Hypothalamus (tissue), 51 donors: ENCODE measurements at places on chromosomes 16 and 17.

GRCh38 chr17:4721203-4722135 is 9.8 kb upstream of the MED11 start:
- no peak for DNase-seq

- no peak for DNase-seq
Measured at GRCh38 chr16:69040144-69040909, 65.1 kb upstream of the HAS3 start.

- no peak for DNase-seq
Measured at GRCh38 chr17:42891539-42892152, 9.0 kb upstream of the G6PC1 start.

DNA sequence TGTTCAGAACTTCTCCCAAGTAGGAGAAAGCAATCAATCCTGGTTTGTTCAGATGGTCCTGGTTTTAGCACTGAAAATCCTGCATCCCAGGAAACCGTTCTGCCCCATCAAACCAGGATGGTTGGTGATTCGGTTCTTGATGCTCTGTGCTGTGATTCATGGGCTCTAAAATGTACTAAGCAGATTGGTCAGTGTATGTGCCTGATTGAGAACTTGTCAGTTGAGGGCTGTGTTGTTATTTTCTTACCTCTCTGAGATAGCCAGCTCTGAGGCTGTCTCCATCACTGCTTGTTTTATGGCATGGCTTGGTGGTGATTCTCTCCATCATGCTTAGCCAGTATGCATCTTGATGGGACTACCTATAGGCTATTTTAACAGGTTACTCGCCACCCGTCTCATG is 246.9 kb upstream of the RBFOX1 start:
- no peak for DNase-seq

DNA sequence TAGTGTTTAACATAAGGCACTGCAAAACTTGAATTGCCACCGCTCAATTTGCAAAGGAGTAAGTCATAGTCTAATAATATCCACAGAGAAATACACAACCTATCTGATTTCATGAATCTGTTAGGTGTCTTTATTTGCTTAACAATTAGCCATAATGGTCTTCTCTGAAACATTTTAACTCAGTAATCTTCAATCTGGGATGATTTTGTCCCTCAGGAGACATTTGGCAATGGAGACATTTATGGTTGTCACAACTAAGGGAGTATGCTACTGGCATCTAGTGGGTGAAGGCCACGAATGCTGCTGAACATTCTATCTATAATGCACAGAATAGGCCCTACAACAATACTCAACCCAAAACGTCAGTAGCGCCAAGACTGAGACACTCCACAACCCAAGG is 4.3 kb downstream of the UBE2G1 start:
- DNase-seq, result no peak

GRCh38 chr16:81558444-81559175 is 114.0 kb downstream of the CMIP start:
- no peak for DNase-seq

DNA sequence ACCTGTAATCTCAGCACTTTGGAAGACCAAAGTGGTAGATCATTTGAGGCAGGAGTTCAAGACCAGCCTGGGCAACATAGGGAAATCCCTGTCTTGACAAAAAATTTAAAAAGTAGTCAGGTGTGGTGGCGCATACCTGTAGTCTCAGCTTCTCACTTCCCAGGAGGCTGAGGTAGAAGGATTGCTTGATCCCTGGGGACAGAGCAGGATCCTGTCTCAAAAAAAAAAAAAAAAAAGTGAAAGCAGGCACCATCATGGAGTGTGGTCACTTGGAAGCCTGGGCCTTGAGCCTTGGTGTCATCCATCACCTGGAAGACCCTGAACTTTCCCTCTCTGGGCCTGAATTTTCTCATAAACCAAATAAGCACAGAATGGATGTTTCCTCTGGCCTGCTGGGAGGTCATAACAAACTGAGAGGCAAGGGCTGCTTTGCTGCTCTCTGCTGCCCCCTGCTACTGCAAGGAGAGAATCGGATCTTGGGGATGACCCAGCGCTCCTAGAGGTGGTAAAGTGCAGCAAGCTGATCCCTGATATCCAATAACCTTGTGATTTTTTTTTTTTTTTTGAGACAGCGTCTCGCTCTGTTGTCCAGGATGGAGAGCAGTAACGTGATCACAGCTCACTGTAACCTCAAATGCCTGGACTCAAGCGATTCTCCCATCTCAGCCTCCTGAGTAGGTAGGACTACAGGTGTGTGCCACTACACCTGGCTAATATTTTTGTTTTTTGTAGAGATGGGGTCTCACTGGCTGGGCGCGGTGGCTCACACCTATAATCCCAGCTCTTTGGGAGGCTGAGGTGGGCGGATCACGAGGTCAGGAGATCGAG is 75.9 kb upstream of the RNU2-1 start:
- no peak for DNase-seq

GRCh38 chr16:11407047-11407982 is 62.1 kb downstream of the RMI2 start:
- DNase-seq, result peak; percentile 34

- no peak for DNase-seq
Measured at GRCh38 chr17:40326014-40326831, 17.2 kb downstream of the RARA start.

DNA sequence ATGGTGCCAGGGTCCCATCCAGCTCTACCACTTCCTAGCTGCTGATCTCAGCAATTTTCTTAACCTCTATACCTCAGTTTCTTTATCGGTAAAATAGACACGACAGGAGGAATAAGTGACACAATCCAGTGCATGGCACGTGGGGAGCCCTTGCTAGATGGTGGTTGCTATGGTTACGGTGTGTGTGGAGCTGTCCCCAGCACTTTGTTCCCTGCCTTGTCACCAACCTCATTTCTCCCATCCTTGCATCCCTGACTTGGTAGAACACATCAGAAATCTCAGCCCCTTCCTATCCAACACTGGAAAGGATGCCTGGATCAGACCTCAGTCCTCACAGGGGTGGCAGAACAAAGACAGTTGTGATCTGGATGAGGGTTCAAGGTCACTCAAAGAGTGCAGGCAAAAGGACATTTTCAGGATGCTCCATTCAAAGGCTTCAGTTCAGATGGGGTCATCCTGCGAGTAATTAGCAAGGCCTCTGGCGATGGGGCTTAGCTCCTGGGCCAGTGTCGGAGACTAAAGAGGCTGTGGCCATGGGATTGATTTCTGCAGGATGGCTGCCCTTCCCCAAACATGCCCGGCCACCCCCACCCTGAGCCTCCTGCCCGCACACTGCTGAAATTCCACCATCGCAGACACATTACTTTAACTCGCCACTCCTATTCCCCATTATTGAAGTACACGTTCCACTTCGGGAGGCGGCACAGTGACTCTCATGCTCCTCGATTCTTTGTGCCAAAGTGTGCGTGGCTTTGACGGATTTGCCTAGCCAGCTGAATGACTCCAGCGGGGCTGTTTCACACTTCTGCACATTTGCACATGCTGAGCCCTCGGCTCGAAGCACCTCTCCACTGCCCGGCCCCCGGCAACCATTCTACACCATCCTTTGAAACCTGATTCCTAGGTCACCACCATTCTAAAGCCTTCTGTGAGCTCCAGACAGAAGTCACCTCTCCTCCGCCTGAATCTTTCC is 40.3 kb downstream of the WNT3 start:
- DNase-seq, result no peak

- DNase-seq, result no peak
Measured at GRCh38 chr17:40516581-40517285, 15.3 kb upstream of the TNS4 start.

DNA sequence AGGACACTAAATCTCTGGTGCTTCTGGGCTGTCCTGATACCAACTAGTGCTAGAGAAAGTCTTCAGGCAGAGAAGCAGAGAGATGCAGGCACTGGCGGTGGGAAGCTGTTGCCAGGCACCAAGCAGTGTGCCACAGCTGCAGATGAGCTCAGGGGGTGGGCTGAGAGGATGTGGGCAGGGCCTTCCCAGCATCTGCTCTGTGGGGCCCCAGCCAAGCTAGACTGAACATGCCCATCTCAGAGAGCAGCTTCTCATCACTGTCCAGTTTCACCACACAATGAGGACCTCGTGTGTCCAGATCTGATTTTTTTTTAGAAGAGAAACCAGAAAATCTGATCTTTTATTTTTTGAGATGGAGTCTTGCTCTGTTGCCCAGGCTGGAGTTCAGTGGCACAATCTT is 17.1 kb downstream of the PSKH1 start:
- no peak for DNase-seq

DNA sequence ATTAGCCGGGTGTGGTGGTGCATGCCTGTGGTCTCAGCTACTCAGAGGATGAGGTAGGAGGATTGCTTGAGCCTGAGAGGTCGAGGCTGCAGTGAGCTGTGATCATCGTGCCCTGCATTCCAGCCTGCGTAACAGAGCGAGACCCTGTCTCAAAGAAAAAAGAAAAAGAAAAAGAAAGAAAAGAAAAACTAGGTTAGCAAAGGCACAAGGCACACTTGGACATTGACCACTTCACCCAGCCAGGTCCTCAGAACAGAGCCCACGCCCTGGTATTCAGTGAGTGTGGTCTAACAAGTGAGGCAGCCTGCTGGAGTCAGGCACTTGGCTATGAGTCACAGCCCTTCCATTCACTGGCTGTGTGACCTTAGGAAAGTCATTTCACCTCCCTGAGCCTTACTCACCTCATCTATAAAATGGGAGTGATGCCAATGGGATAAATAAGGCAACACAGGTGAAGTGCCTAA is 10.4 kb downstream of the MILR1 start:
- no peak for DNase-seq

DNA sequence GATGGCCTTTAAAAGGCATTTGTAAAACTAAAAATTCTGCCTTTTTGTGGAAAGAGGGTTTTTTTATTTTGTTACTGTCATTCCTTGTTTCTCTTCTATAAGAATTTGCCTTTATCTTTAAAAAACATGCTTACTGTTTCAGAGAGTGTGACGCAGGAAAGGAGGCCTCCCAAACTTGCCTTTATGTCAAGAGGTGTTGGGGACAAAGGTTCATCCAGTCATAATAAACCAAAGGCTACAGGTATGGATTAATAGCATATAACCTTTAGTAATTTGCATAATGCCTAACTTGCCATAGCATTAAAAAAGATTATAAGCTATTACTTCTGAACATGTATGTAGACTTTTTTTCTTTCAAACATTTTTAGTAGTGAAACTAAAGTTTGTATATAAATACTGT is 34.2 kb downstream of the CYLD start:
- DNase-seq, result no peak

GRCh38 chr17:57906910-57907309 is 48.3 kb downstream of the CUEDC1 start:
- DNase-seq, result peak; percentile 52

DNA sequence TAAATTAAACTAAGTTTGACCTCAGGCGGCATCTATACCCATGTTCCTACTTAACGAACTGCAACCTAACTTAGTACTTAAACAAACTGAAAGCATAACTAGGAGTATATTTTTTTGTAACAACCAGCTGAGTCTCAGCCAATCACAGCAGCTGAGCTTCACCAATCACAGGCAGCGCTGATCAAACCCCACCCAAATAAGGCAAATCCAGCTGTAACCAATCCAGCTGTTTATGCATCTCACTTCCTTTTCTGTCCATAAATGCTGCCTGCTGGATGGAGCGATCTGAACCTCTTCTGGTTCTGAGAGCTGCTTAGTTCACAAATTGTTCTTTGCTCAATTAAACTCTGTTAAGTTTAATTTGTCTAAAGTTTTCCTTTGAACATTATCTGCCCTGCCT is 131.3 kb downstream of the PMP22 start:
- DNase-seq, result no peak

DNA sequence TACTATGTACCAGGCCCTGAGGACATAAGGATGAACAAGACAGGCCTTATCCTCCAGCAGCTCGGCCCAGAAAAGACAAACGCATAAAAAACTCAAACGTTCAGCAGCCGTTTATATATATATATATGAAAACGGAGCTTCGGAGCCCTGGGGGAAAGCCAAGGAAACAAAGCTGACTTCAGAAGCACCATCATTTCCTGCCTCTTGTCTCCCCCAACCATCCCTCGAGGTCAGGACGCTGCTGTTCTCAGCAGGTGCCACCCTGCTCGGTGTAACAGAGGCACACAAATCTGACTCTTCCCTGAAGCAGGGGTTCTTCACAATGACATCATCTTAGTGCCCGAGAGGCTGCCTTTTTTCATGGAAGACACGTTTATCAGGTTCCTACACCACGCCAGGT is 146.9 kb downstream of the ZNF423 start:
- no peak for DNase-seq

DNA sequence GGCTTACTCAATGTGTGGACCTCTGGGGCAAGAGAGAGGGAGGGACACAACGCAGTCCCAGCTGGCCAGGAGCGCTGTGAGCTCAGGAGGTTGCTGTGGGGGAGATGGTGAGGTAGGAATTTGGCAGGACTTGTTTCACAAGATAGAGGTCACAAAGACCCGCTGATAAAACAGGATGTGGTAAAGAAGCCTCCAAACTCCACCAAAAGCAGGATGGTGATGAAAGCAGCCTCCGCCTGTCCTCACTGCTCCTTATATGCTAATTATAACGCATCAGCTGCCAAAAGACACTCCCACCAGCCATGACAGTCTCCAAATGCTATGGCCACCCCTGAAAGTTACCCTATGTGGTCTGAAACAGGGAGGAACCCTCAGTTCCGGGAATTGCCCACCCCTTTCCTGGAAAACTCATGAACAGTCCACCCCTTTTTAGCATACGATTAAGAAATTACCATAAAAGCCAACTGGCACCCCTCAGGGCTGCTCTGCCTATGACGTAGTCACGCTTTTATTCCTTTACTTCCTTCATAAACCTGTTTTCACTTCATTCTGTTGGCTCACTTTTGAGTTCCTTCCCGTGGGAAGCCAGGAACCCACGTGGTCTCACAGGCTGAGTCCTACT is 5.3 kb upstream of the EIF4A3 start:
- no peak for DNase-seq

- DNase-seq, result no peak
Measured at GRCh38 chr17:10420811-10421210, 939 bp downstream of the MYH8 start.

DNA sequence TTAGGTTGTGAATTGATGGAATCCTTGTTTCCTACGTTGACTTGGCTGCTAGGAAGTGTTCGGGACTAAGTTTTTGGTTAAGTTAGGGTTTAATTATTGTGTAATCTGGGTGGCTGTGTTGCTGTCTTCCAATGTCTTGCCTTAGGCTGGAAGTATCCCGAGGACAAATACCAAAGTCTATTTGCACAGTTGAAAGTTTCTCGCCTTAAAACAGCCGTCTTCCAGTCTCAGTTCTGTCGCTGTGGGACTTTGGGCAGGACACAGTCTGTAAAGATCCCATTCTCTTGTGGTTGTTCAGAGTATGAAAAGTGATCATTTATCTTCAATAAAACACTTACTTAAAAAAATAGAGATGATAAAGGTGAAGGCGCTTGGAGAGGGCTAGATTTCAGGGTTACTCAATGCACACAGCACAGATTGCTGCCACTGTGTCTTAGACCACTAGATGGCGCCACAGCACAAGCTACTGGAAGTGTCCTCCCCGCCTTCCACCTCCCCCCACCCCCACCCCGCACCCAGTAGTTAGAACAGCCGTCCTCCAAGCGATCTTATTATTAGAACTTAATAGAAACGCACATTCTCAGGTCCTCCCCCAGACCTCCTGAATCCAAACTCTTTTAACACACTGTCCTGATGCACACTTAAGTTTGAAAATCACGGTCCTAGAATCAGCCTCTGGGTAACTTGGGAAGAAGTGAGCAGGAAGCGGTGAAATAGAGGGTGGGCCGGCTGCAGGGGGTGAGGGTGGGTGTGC is 45.8 kb downstream of the AKAP1 start:
- DNase-seq, result peak; percentile 17

- DNase-seq, result no peak
Measured at GRCh38 chr17:76537578-76538280, at the start of gene CYGB. CYGB (minus strand) TSS chr17:76537709; CDS start chr17:76537542, 167 bp downstream.
